ENCODE measurements at places on chromosomes 12 and 14. TPM values are rescaled to one million over a fixed set of nuclear protein-coding genes. Genes with fewer than 3 reads are reported as not detected.

The RBP5 gene
- polyA plus RNA-seq, result not detected

The SOX5 gene
- polyA plus RNA-seq, result 0.13 TPM

The NUAK1 gene
- 37.0 TPM for polyA plus RNA-seq

The PLA2G1B gene
- not detected for polyA plus RNA-seq

The TSHR gene
- polyA plus RNA-seq, result not detected

The SLC17A8 gene
- polyA plus RNA-seq, result not detected
